Activated T-cell treated with anti-CD3 and anti-CD28 coated beads, Interleukin-2, amount 50 U/mL, for 4 hours (primary cell): ENCODE measurements at places on chromosomes 16 and 17.

GRCh38 chr17:14744761-14745473 is 444.0 kb downstream of the HS3ST3B1 start:
- DNase-seq = no peak

DNA sequence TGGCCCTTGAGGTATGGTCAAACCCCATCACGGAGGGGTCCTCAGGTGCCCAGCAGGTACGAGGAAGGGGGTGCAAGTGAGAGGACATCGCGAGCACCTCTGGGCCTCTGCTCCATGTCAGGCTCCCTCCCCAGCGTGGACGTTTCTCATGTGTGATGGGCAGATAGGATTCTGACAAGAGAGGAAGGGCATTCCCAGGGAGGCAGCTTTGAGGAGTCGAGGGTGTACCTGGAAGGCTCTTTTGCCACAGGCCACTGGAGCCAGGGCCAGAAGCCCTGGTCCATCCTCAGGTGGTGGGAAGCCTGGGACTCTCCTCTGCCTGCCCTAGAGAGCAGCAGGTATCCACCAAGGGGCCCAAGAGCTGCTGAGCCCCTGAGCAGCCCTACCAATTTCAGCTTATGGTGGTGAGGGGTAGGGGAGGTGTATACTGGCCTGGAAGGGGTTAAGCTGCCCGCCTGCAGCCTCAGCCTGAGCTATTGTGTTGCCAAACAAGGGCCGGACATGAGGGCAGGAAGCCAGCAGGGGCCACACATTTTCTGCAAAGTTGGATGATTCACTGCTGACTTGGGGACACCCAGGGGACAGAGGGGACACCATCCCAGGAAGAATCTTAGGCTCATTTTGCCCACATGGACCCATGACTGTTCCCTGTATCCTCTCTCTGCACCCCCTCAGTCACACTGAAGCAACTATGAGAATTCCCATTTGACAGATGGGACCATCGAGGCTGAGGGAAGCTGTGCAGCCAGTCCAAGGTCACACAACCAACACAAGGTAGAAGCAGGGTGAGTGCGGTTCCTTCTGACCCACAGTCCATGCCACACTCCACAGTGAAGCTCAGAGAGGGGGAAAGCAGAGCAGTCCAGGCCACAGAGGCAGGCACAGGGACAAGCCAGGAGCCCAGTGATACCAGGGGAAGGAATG is 1.7 kb downstream of the CDH5 start:
- DNase-seq = no peak

GRCh38 chr16:24149102-24149501 is 107.0 kb upstream of the CACNG3 start:
- DNase-seq = no peak

GRCh38 chr17:247767-248166 is 66.3 kb upstream of the DOC2B start:
- peak; percentile 3 for DNase-seq

- DNase-seq = peak; percentile 38
These were observed 12.3 kb downstream of the CES4A start for GRCh38 chr16:67000384-67001351.

DNA sequence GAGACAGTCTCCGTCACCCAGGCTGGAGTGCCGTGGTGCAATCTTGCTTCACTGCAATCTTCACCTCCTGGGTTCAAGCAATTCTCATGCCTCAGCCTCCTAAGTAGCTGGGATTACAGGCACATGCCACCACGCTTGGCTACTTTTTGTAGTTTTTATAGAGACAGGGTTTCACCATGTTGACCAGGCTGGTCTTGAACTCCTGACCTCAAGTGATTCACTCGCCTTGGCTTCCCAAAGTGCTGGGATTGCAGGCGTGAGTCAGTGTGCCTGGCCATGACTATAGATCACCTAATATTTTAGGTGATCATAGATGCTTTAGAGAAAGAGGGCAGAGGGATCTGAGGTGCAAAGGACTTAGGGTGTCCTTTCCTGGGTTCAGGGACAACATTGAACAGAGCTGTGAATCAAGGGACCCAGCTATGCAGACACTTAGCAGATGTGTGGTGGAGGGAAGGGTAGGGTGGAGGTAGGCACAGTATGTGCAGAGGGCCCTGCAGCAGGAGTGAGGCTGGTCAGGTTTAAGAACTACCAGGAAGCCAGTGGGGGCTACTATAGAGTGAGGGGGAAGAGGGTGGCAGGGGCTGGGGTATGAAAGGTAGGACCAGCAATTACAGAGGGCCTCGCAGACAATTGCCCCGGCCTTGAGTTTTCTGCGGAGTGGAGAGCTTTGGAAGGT is 116.5 kb downstream of the CMIP start:
- no peak for DNase-seq

- DNase-seq = no peak
These were observed 210.2 kb downstream of the PARN start for GRCh38 chr16:14419817-14420216.

DNA sequence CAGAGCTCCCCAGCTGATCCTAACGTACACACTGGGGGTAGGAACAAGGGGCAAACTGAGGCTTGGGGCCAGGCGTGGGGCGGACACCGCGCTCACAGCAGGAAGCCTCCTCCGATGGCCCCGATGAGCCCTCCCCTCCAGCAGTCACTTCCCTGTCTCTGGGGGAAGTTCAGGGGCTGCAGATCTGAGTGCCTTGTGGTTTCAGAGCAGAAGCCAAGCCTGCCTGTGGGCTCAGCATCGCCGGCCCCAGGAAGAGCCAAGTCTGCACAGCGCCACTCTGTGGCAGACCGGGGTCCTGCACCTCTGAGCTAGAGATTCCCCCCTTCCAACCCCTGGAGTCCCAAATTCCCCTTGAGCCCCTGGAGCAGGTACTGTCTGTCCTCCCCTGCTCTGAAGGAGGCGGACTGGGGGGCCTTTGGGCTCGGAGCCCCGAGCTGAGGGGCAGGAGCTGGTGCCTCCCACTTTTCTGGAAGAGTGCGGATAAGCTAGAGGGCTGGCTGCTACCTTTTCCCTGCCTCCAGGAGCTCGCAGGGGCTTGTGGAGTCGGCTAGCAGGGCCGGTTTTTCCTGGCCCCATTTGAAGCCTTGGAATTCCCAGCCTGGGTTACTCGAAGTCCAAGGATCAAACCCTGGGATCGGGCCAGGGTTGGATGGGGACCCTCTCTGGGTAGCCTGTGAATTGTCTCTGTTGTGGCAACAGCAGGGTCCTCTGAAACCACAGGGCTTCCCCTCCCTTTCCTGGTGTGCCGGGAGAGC is 2.9 kb downstream of the GSE1 start:
- DNase-seq = peak; percentile 68

DNA sequence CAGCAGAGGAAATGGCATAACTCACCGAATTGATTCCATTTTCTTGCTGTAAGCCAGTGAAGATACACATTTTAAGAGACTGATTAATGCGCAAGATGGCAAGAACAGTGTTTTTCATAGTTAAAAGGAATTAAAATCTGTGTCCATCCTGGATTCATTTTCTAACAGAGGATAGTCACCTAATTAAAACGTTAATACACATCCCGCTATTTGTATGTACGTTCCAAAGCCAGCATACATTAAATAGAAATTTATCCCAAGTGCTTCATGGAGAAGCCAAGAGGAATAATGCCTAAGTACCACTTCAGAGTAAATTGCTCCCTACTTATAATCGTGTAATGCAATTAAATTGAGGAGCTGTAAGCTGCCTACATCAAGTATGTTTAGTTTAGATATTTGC is 49.9 kb downstream of the RBFOX1 start:
- no peak for DNase-seq

DNA sequence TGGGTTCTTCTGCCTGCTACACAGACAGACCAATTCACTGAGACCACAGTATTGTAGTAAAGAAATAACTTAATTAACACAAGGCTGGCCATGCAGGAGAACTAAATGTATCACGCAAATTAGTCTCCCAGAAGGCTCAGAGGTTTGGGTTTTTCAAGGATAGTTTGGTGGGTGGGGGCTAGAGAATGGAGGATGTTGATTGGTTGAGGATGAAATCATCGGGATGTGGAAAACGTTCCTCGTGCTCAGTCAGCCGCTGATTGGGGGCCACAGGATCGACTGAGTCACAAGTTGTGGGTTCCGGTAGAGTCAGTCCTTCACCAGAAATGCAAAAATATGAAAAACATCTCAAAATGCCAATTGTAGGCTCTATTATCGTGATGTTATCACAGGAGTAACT is 18.7 kb downstream of the RHOT1 start:
- DNase-seq = no peak

GRCh38 chr17:60857556-60858080 is 180.0 kb downstream of the BCAS3 start:
- DNase-seq = no peak

DNA sequence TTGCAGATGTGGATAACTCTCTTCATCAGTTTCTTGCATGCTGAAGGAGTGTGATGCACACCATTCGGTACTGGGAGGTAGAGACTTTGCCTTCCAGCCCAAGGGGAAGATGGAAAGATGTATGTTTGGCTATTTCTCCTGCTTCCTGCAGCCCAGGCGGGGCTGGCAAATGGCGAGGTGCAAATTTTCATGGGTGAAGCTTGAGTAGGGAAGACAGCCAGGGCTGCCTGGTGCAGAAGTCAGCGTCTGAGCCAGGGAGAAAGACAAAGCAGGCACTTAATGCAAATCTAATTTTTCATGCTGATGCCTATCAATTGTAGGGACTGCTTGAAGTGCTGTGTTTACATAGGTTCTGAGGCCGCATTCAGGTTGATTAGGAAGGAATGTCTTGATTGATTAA is 384.7 kb upstream of the EEF2KMT start:
- no peak for DNase-seq

- DNase-seq = no peak
These were observed 8.8 kb downstream of the ITGB4 start for GRCh38 chr17:75730065-75730464.

DNA sequence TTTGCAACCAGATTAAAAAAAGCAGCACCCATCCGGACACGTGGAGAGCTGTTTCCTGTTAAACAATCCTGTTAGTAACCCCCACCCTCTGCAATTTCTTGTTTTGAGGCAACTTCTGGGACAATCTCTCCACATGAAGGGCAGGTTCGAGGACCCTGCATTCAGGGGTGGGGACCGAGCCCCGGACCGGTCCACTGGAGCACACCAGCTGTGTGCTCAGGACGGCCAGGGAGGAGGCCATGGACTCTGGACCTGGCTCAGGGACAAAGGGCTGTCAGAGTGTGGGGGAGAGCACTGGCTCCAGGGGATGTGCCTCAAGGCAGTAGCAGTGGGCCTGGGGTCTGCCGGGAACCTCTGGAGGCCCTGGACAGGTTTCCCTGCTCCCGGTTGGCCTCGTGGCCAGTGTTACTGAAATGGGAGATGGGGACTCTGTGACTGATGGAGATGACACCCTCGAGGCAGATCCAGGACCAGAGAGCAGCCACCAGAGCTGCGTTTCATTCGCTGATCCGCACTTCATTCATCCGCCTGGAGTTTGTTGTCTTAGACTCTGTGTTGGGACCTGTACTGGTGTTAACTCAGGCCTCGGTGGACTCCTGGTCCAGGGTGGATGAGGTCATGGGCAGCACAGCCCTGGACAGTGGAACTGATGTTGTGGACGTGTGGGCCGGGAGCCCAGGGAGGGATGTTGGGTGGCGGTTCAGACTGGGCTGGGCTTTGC is 2.9 kb upstream of the CPNE7 start:
- DNase-seq = no peak

DNA sequence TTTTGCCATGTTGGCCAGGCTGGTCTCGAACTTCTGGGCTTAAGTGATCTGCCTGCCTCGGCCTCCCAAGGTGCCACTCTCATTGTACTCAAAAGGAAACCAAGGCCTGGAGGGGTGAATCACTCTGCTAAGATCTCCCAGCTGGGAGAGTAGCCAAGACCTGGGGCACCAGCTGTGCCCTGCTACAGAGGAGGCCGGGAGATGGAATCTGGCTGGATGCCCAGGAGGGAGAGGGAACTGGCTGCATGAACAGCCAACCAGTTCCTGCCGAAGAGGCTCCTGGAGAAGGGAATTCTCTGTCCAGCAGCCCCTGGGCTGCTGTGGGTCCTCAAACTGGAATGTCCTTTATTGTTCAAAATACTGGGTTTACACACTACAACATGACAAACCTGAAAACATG is 238.7 kb upstream of the CIBAR2 start:
- DNase-seq = no peak

DNA sequence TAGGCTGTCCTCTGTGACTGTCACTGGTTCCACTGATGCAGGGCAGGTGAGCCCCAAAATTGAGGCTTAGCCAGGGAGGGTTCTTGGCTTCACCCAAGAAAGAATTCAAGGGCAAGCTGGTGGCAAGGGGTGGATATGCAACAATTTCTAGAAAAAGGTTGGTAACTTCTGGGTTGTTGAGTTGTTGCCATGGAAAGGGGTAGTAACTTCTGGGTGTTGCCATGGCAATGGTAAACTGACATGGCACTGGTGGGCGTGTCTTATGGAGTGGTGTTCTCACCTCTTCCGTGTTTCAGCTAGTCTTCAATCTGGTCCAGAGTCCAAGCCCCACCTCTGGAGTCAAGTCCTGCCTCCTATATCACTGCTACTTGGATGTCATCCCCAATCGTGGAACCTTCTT is 9.5 kb upstream of the GUCY2D start:
- DNase-seq = no peak

DNA sequence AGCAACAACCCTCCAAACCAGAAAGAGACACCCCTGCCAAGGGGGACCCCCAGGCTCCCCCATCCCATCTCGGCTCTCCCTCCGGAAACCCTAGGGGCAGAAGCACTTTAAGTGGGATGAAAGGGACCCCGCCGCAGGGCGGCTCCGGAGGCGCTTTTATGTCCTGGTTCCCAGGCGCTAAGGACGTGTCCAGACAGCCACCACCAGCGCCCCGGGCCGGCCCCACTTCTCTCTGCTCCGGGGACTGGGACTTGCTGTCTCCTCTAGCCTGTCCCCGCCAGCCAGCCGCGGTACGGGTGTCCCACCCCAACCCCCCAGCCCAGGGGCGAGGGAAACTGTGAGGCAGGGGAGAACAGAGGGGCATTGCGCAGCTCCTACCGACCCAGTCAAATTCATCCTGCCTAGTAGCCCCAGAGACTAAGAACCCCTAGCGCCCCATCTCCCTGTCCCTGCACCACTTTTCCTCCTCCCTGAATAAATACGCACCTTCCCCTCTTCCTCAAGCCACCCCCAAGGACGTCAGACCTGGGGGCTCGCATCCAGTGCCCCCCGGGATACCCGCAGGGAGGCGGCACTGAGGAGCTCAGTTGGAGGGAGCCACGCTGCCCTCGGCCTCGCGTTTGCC is 4.1 kb downstream of the SP6 start:
- no peak for DNase-seq

- DNase-seq = no peak
These were observed 22.5 kb downstream of the CCR7 start for GRCh38 chr17:40542558-40543411.

DNA sequence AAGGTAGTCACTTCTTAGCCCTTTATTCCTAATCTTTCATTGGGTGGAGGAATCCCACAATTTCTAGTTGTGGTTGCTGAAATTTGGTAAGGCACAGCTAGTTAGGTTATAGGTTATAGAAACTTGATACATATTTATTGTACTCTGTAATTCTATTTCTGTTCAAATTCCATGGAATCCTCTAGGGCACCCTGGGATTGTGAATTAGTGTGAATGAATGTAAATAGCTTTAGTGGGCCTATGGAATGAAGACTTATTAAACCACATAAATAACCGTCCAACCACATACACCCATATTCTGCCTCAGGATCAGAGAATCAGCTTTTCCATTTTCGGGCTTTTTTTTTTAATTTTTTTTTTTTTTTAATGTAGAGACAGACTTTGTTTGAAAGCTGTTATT is 9.2 kb downstream of the TANC2 start:
- DNase-seq = no peak

GRCh38 chr16:23182206-23182678 is 303 bp upstream of the SCNN1G start:
- peak; percentile 58 for DNase-seq
